Hematopoietic multipotent progenitor cell treated with erythropoietin and hydrocortisone succinate and interleukin-3 and kit ligand, for 4 days (in vitro differentiated cells): ENCODE measurements at places on chromosomes 7 and 10.

GRCh38 chr10:69801094-69801433 is 642 bp upstream of the COL13A1 start:
- DNase-seq = peak; percentile 73

DNA sequence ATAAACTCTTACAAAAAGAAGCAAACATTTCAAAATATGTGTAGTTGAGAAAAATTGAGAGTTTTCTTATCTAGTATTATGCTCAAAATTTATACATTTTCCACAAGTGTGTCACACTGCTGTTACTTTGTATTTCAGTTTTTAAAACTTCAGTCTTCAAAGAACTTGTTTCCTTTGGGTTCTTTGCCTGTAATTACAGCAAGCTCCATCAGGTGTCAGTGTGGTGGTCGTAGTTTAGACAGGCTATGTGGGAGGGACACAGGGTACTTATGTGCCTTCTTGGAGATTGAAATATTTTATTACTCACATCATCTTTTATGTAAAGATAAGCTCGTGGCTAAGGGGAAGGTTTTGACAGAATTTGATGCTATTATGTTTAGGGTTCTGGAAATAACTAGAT is 360.5 kb downstream of the FGFR2 start:
- DNase-seq = peak; percentile 10

- peak; percentile 24 for DNase-seq
Measured at GRCh38 chr10:9766762-9767161, 1250.9 kb upstream of the CELF2 start.

DNA sequence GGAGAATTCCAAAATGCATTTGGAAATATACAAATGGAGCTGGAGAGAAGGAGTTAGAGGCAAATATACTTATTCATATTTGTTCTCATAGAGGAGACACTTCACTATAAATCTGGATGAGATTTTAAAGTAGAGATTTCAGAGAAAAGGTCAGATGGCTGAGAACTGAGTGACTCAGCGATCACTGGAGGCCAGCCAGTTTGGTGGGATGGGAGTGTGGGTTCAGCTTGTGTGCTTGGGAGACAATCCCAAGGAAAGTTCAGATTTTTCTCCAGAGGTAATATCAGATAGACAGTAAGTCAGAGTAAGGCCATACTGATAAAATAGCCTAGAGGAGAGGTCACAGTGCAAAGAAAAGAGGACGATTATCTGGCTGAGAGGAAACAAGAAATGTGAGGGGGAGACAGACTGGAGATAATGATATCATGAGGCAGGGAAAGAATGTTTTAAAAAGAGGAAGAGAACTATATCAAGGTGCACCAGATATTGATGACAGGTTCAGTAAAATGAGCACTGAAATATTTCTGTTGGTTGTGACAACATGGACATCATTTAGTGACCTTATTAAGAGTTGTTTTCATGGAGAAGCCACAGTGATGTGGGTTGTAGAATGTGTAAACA is 67.0 kb downstream of the MDFIC start:
- peak; percentile 68 for DNase-seq

- DNase-seq = no peak
Measured at GRCh38 chr10:571166-571565, 118.3 kb downstream of the DIP2C start.

- DNase-seq = peak; percentile 58
Measured at GRCh38 chr7:82740246-82740848, 296.8 kb upstream of the CACNA2D1 start.
